Effector memory CD4-positive, alpha-beta T cell (primary cell): ENCODE measurements at places on chromosomes 11 and 22.

- H3K27ac ChIP-seq: no peak overlapping the region
- no peak overlapping the region for H3K4me3 ChIP-seq
- no peak for DNase-seq
These were observed 189.3 kb upstream of the SEZ6L start for GRCh38 chr22:25979968-25980367.

- no peaks in the 10 kb centered on the region for H3K36me3 ChIP-seq
- no peaks in the 10 kb centered on the region for H3K4me1 ChIP-seq
- no peaks in the 10 kb centered on the region for H3K27me3 ChIP-seq
- no peak for DNase-seq
- H3K4me3 ChIP-seq: no peak overlapping the region
These were observed 124.4 kb upstream of the VPREB1 start for GRCh38 chr22:22120160-22120559.

- H3K4me1 ChIP-seq: peaks cover 33% of the 10 kb centered on the region
- no peak overlapping the region for H3K27ac ChIP-seq
- DNase-seq: no peak
- H3K4me3 ChIP-seq: no peak overlapping the region
- no peaks in the 10 kb centered on the region for H3K27me3 ChIP-seq
These were observed 12.3 kb downstream of the RELT start for GRCh38 chr11:73388265-73389133.

GRCh38 chr11:49405743-49406142 lies 197.3 kb upstream of the FOLH1 start:
- no peaks in the 10 kb centered on the region for H3K4me1 ChIP-seq
- no peak for DNase-seq
- H3K27ac ChIP-seq: no peak overlapping the region
- no peaks in the 10 kb centered on the region for H3K36me3 ChIP-seq
- no peaks in the 10 kb centered on the region for H3K27me3 ChIP-seq
- no peak overlapping the region for H3K4me3 ChIP-seq

GRCh38 chr11:1841511-1842148 lies 2.8 kb downstream of the TNNI2 start:
- no peaks in the 10 kb centered on the region for H3K27me3 ChIP-seq
- no peak for DNase-seq
- no peak overlapping the region for H3K27ac ChIP-seq
- no peak overlapping the region for H3K4me3 ChIP-seq
- no peaks in the 10 kb centered on the region for H3K36me3 ChIP-seq

- H3K27ac ChIP-seq: no peak overlapping the region
- H3K4me1 ChIP-seq: no peaks in the 10 kb centered on the region
- no peaks in the 10 kb centered on the region for H3K36me3 ChIP-seq
- H3K4me3 ChIP-seq: no peak overlapping the region
- no peaks in the 10 kb centered on the region for H3K27me3 ChIP-seq
- no peak for DNase-seq
These were observed 623.6 kb downstream of the BRD1 start for GRCh38 chr22:49203859-49204598.

DNA sequence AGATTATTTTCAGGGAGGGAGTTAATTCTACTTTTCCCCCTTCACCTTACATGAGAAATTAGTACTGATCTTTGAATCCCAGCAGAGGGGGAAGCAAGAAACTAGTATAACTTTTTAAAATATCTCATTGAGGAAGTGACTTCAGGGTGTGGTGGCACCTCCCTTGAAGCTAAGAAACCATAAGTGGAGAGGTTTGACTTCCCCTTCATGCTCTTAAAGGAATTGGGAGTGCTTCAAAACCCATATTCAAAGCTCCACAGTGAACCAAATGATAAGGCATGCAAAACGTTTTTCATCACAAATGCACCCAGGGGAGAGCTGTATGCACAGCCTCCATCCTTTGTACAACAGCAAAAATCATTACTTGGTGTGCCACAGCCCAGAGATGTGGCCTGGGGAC lies 540 bp downstream of the MS4A14 start:
- no peak overlapping the region for H3K4me3 ChIP-seq
- H3K27me3 ChIP-seq: no peaks in the 10 kb centered on the region
- H3K27ac ChIP-seq: no peak overlapping the region
- no peak for DNase-seq
- H3K36me3 ChIP-seq: no peaks in the 10 kb centered on the region
- H3K4me1 ChIP-seq: no peaks in the 10 kb centered on the region

DNA sequence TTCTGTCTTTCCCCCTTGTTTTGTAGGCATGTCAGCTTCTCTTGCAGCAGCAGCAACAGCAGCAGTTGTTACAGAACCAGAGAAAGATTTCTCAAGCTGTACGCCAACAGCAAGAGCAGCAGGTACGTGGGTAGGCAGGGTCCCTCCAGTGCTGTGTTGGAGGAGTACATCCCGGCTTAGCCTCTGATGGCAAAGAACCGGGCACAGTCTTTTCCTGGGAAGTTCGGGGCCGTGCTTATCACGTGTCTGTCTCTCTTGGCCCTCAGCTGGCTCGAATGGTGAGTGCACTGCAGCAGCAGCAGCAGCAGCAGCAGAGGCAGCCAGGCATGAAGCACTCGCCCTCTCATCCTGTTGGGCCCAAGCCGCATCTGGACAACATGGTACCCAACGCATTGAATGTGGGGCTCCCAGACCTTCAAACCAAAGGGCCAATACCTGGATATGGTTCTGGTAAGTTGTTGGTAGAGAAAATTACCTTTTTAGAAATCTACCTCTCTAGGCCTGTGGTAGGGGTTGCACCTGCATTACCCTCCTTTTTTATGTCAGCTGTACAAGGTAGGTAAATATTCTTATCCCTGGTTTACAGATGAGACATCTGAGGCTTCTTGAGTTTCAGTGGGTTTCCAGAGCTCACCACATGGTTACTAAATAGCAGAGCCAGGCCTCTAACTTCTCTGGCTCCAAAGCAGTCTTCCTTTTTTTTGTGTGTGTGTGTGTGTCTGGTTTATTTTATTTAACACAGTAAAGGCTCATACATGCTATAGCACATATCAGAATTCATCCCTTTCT lies 45.2 kb upstream of the ADSL start:
- peaks cover 50% of the 10 kb centered on the region for H3K36me3 ChIP-seq
- no peak overlapping the region for H3K4me3 ChIP-seq
- DNase-seq: no peak
- no peaks in the 10 kb centered on the region for H3K27me3 ChIP-seq
- no peaks in the 10 kb centered on the region for H3K4me1 ChIP-seq

- peaks cover 13% of the 10 kb centered on the region for H3K27me3 ChIP-seq
- no peak overlapping the region for H3K27ac ChIP-seq
- no peak overlapping the region for H3K4me3 ChIP-seq
- H3K4me1 ChIP-seq: peaks cover 18% of the 10 kb centered on the region
- no peak for DNase-seq
- no peaks in the 10 kb centered on the region for H3K36me3 ChIP-seq
These were observed 144.0 kb upstream of the GRK3 start for GRCh38 chr22:25420471-25420924.

DNA sequence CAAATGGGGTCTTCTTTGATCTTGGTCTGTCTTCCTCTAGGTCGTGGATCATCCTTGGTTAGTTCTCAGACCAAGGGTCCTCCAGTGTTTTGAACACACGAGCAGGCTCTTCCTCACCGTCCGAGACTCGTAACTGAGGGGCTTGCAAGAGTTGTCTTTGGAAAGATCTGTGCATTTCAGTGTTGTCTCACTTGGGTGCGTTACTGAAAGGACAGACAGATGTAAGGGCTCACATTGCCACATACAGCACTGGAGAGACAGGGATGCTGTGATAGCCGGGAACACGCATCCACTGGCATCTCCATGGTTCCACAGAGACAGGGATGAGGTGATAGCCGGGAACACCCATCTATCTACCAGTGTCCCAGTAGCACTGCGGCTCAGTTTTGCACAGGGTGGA lies 15.7 kb downstream of the GLB1L2 start:
- no peaks in the 10 kb centered on the region for H3K36me3 ChIP-seq
- no peak for DNase-seq
- H3K4me3 ChIP-seq: no peak overlapping the region
- H3K4me1 ChIP-seq: peaks cover 6% of the 10 kb centered on the region
- no peak overlapping the region for H3K27ac ChIP-seq
- no peaks in the 10 kb centered on the region for H3K27me3 ChIP-seq

- no peaks in the 10 kb centered on the region for H3K4me1 ChIP-seq
- no peak for DNase-seq
- H3K27me3 ChIP-seq: no peaks in the 10 kb centered on the region
- H3K4me3 ChIP-seq: no peak overlapping the region
- H3K36me3 ChIP-seq: no peaks in the 10 kb centered on the region
- H3K27ac ChIP-seq: no peak overlapping the region
These were observed 53.5 kb downstream of the IGLL5 start for GRCh38 chr22:22940961-22941605.

DNA sequence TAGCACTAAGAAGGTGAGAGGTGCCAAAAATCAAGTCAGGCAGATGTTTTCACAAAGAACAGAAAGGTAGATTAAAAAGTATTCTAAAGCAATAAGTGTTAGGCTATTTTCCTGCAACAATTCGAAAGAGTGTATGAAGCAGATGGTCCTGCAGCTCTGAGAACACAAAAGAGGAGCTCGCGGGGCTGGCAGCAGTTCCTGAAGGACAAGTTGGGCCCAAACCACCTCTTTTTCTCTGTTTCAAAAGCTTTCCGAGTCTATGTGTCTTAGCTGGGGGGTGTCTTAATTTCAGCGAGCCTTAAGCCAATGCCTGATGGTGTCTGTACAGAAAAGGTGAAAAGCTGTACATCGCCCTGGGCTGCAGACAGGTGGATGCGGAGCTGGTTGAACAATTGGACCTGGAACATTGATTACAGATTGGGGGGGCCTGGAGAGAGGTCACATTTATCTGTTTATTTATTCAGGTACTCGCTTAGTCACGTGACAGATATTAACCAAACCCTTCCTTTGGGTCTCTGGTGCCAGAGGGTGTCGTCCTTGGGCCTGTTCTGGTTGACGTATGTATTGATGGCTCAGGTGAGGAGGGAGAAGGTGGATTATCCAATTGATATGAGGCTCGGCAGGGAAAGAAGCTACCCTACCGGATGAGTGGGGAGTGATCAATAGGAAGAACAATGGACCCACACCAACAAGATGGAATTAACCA lies 24.7 kb downstream of the GRIK4 start:
- DNase-seq: no peak
- no peaks in the 10 kb centered on the region for H3K27me3 ChIP-seq
- no peak overlapping the region for H3K4me3 ChIP-seq
- H3K27ac ChIP-seq: no peak overlapping the region
- no peaks in the 10 kb centered on the region for H3K36me3 ChIP-seq
- H3K4me1 ChIP-seq: no peaks in the 10 kb centered on the region

- no peaks in the 10 kb centered on the region for H3K4me1 ChIP-seq
- H3K4me3 ChIP-seq: no peak overlapping the region
- H3K36me3 ChIP-seq: peaks cover 7% of the 10 kb centered on the region
- no peak overlapping the region for H3K27ac ChIP-seq
- DNase-seq: no peak
These were observed 106.6 kb downstream of the EMSY start for GRCh38 chr11:76551400-76551799.

GRCh38 chr22:49853981-49854831 lies 562 bp downstream of the ZBED4 start:
- H3K4me3 ChIP-seq: peak overlapping the region; percentile 51
- H3K27ac ChIP-seq: peak overlapping the region; percentile 78
- H3K4me1 ChIP-seq: peaks cover 32% of the 10 kb centered on the region
- no peaks in the 10 kb centered on the region for H3K27me3 ChIP-seq
- DNase-seq: no peak

- H3K27ac ChIP-seq: no peak overlapping the region
- H3K27me3 ChIP-seq: no peaks in the 10 kb centered on the region
- peaks cover 34% of the 10 kb centered on the region for H3K36me3 ChIP-seq
- no peak for DNase-seq
These were observed 13.8 kb downstream of the JAML start for GRCh38 chr11:118211006-118211405.

- H3K4me3 ChIP-seq: no peak within 1 kb of the TSS
- H3K36me3 ChIP-seq: no peaks in the 10 kb centered on the region
- peaks cover 5% of the 10 kb centered on the region for H3K4me1 ChIP-seq
- no peak within 1 kb of the TSS for H3K27ac ChIP-seq
- peaks cover 5% of the 10 kb centered on the region for H3K27me3 ChIP-seq
These were observed at the start of gene PTPN5 for GRCh38 chr11:18791207-18791968. PTPN5 (minus strand) TSS chr11:18791798; CDS start chr11:18771958, 19,840 bp downstream.

DNA sequence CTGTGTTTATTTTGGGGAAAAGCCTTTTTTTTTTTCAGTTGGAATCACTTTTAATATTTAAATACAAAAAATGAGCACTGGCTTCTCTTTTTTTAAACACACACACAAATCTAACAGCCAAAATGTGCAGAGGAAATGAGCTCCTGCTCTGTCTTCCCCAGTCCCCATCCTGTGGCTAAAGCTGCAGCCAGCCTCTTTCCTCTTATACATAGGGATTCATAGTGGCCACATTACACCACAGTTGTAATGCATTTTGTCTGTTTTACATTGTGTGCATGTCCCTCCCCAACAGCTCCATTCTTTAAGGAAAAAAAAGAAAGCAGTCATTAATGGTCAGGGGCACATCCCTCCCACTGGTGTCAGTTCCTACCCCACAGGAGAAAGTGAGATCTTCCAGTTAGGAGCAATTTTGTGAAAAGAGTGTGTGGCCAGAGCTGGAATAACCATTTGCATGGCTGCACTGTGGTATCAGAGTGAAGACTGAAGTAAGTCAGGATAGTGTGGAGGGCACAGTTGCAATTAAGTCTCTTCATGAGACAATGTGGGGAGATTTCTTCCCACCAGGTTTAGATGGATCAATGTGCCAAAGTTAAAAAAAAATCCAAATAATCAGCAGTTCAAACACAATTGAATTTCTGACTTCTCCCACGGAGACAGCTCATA lies 220.6 kb downstream of the TMEM135 start:
- no peak overlapping the region for H3K4me3 ChIP-seq
- no peak overlapping the region for H3K27ac ChIP-seq
- H3K36me3 ChIP-seq: no peaks in the 10 kb centered on the region
- DNase-seq: no peak
- H3K4me1 ChIP-seq: no peaks in the 10 kb centered on the region

DNA sequence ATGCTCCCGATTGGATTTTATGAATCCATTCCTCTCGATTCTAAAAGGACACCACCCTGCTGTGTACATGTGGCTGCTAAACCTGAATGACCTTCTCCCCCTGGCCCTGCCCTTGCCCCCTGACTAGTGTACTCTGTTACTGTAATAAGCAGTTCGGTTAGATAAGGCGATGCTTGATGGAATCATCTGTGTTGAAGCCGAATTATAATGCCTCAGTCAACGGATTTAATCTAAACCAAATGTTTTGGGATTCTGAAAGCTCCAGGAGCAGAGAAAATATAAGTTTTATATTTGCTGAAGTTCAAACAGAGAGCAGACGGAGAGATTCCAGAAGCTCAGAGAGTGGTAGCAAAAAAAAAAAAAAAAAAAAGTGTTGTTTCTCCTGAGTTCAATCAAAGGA lies 275.4 kb upstream of the MPPED2 start:
- H3K4me1 ChIP-seq: no peaks in the 10 kb centered on the region
- no peak overlapping the region for H3K4me3 ChIP-seq
- DNase-seq: no peak
- H3K27me3 ChIP-seq: no peaks in the 10 kb centered on the region
- H3K36me3 ChIP-seq: no peaks in the 10 kb centered on the region

DNA sequence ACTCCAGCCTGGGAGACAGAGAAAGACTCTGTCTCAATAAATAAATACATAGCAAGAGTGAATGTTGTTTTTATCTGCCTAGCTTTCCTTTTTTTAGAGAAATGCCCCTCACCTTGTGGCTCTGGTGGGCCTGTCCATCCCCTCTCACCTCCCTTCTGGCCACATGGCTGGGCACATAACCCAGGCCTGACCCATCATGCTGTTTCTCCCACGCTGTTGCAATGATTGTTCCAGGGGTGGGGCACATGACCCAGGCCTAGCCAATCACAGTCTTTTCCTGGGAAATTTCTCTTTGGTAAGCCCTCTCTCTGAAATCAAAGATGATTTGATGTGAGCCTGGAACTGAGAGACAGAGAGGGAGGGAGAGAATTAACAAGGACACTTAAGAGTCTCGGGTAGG lies 5.5 kb upstream of the CYTH4 start:
- H3K36me3 ChIP-seq: no peaks in the 10 kb centered on the region
- H3K27me3 ChIP-seq: no peaks in the 10 kb centered on the region
- no peak overlapping the region for H3K4me3 ChIP-seq
- no peak for DNase-seq
- no peak overlapping the region for H3K27ac ChIP-seq
- H3K4me1 ChIP-seq: peaks cover 4% of the 10 kb centered on the region
